ENCODE measurements at places on chromosomes 12 and 14.
A peak's percentile ranks its signal among the peaks of the same experiment; 100 is the strongest.

- DNase-seq = no peak
Observed at GRCh38 chr12:113214895-113215400, 6.3 kb upstream of the TPCN1 start.

GRCh38 chr12:118269806-118270205 lies 102.9 kb downstream of the TAOK3 start:
- no peak for DNase-seq

GRCh38 chr14:104596927-104597351 lies 7.6 kb downstream of the TMEM179 start:
- DNase-seq = no peak

- no peak for DNase-seq
Observed at GRCh38 chr12:28830491-28830890, 318.6 kb upstream of the FAR2 start.

- peak; percentile 32 for DNase-seq
Observed at GRCh38 chr12:120529641-120530417, 871 bp upstream of the COQ5 start.

- no peak for DNase-seq
Observed at GRCh38 chr14:83291714-83292113, 1758.1 kb upstream of the SEL1L start.

GRCh38 chr12:1457901-1458300 lies 136.5 kb downstream of the FBXL14 start:
- no peak for DNase-seq

DNA sequence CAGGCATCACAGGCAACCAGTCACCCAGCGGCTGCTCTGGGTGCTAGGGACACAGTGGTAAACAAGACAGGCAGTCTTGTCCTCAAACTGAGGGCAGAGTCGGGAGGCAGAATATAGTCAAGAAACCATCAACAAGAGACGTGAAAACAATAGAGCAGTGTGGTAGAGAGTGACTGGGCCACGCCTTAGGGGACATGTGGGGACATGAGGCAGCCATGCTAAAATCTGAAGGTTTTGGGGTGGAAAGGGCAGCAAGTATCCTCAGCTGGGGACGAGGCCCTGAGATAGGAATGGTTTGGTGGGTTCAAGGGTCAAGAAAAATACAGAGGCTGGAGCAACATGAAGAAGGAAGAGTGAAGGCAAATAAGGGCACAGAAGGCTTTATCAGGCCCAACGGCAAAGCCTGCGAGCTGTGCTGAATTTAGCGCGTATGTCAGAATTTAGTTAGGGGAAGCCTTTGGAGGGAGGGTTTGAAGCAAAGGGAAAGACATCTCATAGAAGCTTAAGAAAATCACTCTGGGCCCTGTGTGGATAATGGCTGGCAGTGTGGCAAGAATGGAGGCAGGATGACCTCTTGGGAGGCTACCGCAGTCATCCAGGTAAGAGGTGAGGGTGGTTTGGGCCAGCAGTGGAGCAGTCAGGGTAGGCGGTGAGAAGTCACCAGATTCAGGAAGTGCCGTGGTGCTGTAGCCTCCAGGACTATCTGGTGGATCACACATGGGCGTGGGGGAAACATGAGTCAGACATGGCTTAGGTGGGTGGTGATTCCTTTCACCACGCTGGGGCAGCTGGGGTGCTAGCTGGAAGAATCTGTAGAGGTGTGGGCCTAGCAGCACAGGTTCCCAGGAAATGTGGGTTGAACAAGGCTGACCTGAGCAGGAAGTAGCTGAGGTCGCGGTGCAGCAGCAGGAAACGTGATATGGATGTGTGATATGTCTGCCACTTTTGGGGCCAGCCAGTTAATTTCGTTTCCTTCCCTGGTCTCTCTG lies 3.0 kb downstream of the EVL start:
- DNase-seq = no peak

Measured in right renal pelvis (tissue), 4 donors.